ENCODE measurements at places on chromosomes 11 and 22. TPM values are rescaled to one million over a fixed set of nuclear protein-coding genes. Genes with fewer than 3 reads are reported as not detected.

GRM5 gene
- not detected for total RNA-seq

DEUP1 gene
- total RNA-seq, result not detected

TSPO gene
- 70.6 TPM for total RNA-seq

CSF2RB gene
- not detected for total RNA-seq

MPZL2 gene
- not detected for total RNA-seq

ELMOD1 gene
- total RNA-seq, result not detected

F2 gene
- 0.19 TPM for total RNA-seq

TRPM5 gene
- not detected for total RNA-seq

OLFML1 gene
- total RNA-seq, result 59.7 TPM

HSPB2 gene
- 0.34 TPM for total RNA-seq

INS gene
- not detected for total RNA-seq

CACNA1I gene
- 0.03 TPM for total RNA-seq

ZNF143 gene
- total RNA-seq, result 22.1 TPM

- no peak for DNase-seq
Observed at GRCh38 chr11:79100093-79100910, 340.5 kb downstream of the TENM4 start.

GRCh38 chr11:118434123-118434552 is 2.2 kb upstream of the KMT2A start:
- no peak for DNase-seq

DNA sequence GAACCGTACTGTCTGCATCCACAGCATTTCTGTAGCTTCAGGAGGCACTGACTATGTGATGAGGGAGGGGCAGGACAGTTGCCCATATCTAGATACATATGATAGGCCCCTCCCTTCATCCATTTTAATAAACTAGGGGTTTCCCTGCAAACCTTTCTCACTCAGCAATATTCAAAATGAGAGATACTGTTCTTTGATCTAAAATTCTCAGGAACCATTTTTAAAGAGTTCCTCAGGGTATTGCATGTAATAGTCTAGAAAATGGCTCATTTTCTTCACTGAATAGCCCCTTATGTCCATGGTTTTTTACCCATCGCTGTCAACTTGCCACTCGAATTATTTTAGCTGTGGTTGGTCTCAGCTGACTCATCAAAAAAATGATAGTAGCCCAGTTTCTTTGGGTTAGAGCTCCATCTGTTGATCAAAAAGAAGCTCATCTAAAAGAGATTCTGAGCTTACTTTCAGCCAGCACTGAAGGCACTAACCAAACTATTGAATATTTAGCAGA is 37.0 kb upstream of the DNAJB7 start:
- no peak for DNase-seq

- DNase-seq, result no peak
Observed at GRCh38 chr11:91947215-91947820, 277.3 kb upstream of the FAT3 start.

DNA sequence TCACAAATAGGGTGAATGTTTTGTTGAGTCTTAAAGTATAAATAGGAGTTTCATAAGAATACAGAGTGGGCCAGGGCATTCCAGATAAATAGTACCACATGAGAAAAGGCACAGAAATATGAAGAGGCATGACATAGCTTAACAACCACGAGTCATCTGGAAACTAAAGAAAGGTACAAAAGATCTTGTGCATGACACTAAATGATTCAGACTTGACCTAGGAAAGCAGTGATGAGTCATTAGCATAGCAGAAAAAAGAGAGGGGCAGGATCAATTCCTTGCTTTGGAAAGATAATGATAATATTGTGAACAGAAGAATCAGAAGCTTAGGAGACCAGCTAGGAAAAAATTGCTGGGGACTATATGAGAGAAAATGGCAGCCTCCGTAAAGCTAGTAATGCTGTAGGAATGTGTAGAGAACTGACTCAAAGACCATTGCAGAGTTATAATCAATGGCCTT is 47.6 kb upstream of the FIBIN start:
- no peak for DNase-seq

DNA sequence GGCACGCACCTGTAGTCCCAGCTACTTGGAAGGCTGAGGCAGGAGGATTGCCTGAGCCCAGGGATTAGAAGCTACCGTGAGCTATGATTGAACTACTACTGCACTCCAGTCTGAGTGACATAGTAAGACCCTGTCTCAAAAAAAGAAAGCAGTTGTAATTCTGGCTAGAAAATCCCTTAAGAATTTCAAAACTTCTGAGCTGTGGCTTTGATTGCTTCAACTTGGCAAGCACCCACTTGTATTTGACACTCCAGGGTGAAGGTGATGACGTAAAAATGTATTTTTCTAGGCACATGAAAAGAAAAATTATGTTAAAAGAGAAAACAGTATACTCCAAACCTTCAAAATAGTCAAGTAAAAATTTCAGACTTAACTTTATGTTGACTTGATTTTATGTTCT is 23.6 kb upstream of the ALKBH3 start:
- DNase-seq, result no peak

GRCh38 chr11:118883004-118883367 is 706 bp upstream of the CXCR5 start:
- no peak for DNase-seq

- DNase-seq, result no peak
Observed at GRCh38 chr11:73317803-73318202, 9.7 kb downstream of the ARHGEF17 start.

GRCh38 chr11:123392844-123393243 is 37.2 kb upstream of the GRAMD1B start:
- DNase-seq, result no peak

DNA sequence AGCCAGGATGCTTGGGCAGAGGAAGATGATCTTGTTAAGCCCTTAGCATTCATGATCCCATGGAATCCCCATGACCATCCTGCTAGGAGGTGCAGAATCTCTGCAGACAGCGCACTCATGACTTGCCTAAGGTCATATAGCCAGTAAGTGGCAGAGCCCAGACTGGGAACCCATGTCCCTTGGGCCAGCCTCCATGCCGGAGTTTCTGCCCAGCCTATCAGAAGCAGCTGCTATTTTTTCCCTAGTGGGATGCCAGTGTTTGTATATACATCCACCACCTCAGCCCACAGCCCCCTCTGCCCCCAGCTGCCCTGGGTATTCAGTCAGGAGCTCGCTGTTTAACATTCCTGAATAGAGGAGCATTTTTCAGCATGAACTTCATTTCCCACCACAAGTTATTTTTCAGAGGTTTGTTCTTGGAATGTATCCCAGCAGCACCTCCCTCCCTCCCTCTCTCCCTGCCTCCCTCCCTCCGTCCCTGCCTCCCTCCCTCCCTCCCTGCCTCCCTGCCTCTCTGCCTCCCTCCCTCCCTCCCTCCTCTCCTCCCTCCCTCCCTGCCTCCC is 34.4 kb upstream of the SUSD2 start:
- peak; percentile 88 for DNase-seq

DNA sequence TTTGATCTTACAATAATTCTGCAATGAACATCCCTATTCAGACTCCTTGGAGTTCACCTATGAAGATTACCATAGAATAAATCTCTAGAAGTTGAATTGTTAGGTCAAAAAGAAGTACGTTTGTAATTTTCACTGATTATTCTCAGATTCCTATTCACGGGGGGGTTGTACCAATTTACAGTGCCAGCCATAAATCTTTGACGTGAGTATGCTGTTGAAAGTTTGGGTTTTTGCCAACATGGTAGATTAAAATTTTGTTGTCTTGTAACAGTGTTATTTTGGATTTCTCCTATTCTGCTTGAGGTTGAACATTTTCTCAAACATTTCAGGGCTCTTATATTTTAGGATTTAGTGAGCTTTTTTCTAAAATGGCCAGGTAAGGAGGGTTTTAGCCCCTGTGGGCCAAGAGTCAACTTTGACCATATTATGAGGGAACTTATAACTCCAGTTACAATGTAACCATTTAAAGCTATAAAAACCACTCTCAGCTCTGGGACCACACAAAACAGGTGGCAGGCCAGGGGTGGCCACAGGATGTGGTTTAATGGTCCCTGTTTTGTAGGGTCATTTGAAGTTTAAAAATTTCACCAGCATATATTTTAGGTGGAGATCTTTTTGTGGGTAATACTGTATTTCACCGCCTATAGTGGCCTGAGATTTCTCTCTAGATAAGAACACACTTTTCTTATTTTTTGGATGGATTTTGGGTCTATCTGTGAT is 25.8 kb downstream of the GGTLC2 start:
- DNase-seq, result no peak

GRCh38 chr11:66061268-66061667 is 8.8 kb upstream of the PACS1 start:
- no peak for DNase-seq

GRCh38 chr11:24697522-24698111 is 200.8 kb downstream of the LUZP2 start:
- no peak for DNase-seq

DNA sequence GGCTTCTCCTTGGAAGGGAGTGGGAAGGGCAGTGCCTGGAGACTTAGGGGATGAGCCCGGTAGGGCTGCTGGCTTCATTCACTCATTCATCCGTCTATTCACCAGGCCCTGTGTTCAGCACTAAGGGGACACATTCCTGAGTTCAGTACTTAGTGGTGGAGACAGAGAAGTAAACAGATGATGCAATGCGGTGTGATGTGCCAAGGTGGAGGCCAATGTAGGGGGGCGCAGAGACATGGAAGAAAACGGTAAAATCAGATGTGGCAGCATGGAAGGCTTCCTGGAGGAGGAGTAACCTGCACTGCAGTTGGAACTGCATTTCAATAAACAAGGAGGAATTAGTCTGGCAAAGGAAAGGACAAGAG is 21.3 kb downstream of the GRIK4 start:
- DNase-seq, result no peak

DNA sequence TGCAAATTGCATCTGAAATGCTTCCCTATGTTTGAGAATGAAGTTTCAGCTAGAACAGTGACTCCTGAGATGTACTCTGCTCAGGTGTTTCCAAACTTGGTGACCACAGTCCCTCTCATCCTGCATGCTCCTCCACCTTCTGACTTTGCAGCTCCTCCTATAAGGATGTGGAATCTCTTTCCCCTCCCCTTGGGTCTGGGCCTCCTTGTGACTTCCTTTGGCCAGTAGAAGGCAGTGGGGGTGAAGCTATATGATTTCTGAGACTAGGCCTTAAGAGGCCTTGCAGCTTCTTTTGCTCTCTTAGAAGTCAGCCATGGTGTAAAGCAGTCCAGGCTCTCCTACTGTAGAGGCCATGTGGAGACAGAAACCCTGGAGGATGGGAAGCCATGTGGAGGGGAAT is 50.7 kb downstream of the CSF2RB start:
- no peak for DNase-seq

DNA sequence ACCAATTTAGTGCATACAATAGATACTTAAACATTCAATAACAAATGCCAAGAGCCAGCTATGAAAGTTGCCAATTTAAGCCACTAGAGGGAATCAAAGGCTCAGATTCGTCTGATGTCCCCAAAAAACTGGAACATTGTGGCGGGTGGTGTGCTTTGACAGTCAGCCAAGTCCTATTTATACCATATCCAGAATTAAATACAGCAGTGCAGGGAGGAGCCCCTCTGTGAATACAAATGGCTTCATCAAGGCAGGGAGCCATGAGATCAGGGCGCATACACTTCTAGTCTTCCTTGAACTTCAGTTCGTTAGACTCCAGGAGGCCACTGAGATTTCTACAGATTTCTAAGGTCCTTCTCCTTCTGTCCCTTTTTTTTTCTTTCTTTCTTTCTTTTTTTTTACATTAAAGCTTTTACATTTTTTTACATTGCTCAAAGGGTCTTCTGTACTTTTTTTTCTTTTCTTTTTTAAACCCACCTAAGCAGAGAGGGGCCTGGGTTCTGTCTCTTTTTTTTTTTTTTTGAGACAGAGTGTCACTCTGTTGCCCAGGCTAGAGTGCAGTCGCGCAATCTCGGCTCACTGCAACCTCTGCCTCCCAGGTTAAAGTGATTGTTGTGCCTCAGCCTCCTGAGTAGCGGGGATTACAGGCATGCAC is 41.5 kb upstream of the HSPA8 start:
- no peak for DNase-seq

DNA sequence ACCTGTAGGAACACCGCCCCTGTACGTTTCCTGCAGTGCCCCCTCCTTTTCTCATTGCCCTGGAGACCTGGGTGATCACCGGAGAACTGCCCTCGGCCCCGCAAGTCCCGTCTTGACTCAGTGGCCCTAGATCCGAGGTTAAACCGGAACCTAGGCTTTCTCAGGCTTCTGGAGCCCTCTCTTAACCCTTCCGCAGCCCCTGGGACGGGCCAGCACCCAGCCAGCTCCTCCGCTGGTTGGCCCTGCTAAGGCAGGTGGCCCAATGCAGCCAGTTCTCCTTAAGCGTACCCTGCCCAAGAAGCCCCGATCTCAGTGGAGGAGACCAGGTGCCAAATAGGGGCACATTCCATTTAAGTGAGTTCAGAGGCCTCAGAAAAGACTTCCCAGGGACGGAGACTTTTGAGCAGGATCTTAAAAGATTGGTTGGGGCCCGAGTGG is 776 bp downstream of the NLRX1 start:
- no peak for DNase-seq

- DNase-seq, result no peak
Observed at GRCh38 chr22:18110194-18110953, at the start of gene TUBA8. Gene TUBA8 (plus strand): TSS chr22:18110809. CDS start chr22:18110866, 57 bp downstream.

GRCh38 chr22:46139895-46140350 is 10.4 kb upstream of the PPARA start:
- DNase-seq, result no peak

DNA sequence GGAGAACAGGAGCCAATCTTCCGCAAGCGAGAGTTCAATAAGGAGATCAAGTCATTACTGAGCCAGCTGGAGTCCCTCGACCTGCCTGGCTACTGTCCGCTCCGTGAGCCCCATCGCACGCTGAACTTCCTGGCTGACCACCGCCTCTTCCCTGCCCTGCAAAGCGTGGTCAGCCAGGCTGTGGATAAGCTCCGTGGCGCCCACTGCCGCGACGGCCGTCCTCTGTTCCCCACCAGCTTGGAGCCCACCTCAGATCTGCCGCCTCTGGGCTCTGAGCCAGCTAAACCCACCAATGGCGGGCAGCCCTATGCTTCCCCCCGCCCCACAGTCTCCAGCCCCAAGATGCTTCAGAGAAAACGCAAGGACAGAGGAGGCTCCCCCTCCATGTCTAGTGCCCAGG is 2.3 kb downstream of the CCDC116 start:
- no peak for DNase-seq

DNA sequence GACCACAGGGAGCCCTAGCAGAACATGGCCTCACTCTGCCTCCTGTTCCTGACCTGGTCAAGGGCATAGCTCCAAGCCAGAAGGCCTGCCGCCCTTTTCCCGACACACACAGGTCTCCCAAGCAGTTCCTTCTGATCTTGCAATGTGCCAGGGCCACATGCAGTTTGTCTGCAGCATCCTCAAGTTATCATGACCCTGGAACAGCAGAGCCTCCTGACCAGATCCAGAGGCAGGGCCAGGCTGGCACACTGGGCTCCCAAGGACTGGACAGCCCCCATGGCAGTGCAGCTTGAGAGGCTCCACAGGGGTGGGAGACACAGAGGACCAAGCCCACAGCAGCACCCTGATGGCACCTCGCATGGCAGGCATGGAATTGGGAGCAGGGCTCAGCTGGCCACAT is 31.2 kb downstream of the GNAZ start:
- DNase-seq, result no peak

- DNase-seq, result no peak
Observed at GRCh38 chr22:38462960-38463784, 4.7 kb upstream of the KDELR3 start.

DNA sequence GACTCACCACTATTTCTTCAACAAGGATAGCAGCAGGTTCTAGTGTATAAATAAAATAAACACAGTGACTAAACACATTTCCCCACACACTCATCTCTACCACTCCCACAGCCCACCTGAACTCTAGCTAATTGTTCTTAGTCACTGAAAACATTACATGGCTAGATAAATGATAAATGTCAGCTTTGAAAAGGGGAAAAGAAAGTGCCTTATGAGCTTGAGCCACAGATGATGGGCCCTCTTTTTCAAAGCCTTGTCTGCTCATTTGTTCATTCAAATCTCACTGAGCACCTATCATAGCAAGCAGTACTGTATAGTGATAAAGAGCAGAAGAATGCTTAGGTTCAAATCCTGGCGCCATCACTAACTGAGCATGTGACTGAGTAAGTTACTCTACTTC is 58.3 kb downstream of the SIK3 start:
- DNase-seq, result no peak
